ENCODE measurements at places on chromosomes 3 and 15.

DNA sequence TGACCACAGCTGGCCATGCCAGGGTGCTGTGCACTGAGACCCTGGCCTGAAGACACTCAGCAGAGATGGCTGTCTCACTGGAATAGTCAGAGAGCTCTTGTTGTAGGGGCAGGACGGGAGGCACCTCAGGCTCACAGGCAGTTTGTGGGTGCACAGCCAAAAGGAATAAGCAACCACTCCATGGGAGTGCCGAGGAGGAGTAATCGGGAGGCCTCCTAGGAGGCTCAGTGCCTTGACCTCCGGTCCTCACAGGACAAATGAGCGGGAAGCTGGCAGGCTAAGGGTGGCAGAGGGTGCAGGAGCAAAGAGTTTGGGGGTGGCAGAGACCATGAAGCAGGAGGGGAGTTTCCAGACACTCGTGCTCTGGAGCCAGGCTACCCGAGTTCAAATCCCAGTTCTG, 81.7 kb downstream of the SMAD6 start:
- no peak for DNase-seq

DNA sequence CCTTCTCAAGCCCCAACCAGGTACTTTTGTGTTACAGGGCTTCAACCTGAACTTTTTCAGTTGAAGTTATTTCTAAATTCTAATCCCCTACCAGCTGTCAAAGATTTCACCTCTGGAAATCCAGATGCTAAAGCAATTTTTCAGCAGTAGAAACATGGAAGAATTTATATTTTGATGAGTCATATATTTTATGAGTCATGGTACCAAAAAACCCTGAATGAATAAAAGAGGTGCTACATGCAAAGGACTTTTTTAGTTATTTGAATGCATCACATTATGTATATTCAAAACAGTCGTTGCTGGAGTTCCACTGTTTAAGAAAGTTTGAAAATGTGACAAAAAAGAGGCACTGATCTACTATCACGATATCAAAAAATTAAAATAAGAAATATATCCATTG, 96.0 kb upstream of the ZNF385D start:
- DNase-seq = no peak

GRCh38 chr3:120767106-120767505, 24.6 kb downstream of the GTF2E1 start:
- no peak for DNase-seq

GRCh38 chr3:12120374-12121140, 38.2 kb downstream of the TIMP4 start:
- DNase-seq = no peak

DNA sequence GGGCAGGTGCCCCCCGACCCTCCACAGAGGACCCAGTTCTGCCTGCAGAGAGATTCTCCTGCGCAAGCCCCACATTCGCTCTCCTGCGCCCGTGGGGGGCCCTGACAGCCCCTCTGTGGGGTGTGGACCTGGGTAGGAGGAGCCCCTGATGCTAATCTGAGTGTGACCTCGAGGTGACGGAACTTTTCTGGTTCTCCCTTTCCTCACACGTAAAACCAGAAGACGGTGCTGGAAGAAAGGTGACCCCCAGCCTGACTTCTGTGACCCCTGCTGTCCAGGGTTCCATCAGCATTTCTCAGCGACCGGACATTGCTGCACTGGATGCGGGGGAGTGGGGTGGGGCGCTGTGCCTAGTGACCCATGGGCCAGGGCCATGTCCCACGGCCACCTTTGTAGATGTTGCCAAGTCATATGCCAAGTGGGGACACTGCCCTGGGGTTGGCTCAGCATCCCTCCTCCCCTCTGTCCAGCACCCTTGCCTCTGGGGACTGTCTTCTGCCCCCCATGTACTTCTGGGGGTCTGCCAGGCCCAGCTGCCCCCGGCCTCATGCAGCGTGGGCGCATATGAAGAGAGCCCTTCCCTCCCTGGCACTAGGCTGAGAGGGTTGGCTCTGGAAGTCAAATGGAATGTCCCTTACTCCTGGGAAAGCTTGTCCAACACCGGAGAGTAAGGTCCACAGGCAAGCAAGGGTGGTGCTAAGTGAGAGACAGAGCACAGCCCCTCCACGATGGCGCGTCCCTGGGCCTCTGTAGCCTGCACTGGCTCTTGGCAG, 129.1 kb upstream of the MEF2A start:
- DNase-seq = no peak

GRCh38 chr3:169350228-169350627, 313.3 kb downstream of the MECOM start:
- no peak for DNase-seq
